ENCODE measurements at places on chromosomes 6 and 20.

DNA sequence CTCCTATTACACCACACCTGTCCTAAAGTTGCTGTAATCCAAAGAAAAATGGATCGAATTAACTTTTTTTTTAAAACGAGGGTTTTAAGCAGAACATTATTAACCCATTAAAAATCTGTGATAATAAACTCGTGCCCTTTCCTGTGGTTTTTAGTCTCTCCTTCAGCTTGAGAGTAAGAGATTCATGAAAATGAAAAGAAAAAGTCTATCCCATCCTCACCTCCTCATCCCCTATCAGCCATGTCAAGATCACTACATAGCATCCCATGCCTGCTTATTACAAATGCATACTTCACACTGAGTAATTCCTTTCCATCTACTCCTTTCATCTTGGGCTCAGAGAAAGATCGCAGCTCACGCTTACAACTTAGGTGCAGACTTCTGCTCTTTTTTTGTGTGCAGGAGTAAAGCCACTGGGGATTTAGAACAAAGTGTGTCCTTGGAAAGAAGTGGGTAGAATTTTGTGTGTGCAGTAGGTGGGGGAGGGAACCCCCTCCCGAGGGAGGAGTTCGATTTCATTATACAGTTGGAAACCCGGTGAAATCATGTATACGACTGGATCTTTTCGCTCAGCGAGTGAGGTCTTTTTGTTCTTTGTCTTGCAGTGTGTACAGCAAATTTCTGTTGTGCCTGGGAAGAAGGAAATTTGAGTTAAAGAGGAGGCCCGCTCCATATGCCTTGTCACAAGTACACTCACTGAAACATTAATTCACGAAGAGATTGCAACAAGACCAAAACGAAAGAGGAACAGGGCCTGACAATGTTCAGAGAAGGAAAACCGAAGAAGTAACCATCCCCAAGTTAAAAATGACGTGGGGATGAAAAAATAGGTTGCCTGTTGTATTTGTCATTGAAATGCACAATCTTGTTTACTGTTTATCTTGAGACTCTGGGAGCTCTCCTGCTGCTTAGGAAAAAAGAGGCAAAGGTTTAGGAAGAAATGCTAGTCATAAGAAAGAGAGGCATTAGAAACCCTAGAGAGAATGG lies 146.5 kb upstream of the ZNF217 start:
- DNase-seq = no peak

DNA sequence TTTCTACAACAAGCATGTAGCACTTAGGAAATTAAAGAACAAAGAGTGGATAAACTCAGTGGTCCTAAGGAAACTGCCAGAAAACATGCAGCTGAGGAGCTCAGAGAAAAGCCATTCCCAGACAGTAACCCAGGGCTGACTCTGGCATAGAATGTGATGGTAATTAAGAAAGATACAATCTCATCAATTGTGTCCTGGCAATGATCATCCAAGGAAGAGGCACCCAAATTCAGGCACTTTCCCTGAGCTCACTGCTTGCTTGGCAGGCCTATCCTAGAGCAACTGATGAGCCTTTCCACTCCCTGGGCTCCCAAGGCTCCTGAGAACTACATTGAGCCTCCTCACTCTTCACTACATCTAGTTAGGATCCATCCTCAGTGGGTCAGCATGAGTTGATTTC lies 16.2 kb downstream of the EIF2S2 start:
- DNase-seq = no peak

DNA sequence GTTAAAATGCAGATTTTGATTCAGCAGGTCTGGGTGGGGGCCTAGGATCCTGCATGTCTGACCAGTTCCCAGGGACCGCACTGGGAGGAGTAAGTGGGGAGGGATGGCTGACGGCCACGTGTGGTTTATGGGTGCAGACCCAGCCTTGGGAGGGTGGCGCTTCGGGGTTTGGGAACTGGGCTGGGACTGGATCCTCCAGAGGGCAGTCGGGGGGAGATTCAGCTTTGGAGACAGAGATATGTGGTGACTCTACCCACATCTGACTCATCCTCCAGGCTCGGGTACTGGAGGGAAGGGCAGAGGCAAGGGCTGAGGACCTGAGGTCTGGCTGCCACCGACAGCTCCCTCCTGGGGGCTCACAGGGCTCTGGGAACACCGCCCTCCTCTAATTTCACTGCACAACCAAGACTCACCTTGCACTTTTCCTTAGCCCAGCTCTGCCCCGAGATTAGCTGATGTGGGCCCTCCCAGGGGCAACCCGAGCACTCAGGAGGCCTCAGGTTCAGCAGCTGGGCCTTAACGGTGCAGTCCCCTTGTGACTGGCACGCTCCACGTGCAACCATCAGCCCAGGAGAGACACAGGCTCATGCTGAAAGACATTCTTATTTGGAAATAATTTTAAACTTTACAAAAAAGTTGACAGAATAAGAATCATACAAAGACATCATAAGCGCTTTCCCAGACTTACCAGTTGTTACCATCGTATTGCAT lies 172.8 kb upstream of the PMEPA1 start:
- DNase-seq = no peak

GRCh38 chr6:31158863-31159855 lies 770 bp downstream of the TCF19 start:
- DNase-seq = peak; percentile 62
